ENCODE measurements at places on chromosomes 3 and 15.

DNA sequence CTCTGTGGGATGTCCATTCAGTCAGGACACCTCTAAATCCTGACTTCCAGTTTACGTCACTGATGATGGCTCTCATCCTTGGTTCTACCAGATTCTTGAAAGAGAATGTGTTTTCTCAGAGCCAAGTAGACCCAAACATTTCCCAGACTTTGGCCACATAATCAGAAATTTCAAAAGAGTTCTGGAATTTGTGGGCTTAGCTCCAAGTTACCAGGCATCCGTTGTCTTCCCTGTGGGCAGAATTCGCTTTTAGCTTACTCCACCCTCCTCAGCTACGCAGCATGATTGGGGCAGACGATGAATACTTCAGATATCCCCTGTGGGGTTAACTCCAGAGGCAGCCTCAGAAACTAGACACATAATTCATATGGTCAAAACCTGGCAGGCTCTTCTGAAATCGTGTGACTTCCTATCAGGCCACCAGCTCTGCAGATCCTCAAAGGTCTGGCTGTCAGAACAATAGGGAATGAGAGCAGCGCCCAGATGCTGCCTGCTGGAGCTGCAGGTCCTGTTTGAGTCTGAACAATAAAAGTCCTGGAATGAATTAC lies 30.6 kb downstream of the CRTC3 start:
- DNase-seq = no peak

DNA sequence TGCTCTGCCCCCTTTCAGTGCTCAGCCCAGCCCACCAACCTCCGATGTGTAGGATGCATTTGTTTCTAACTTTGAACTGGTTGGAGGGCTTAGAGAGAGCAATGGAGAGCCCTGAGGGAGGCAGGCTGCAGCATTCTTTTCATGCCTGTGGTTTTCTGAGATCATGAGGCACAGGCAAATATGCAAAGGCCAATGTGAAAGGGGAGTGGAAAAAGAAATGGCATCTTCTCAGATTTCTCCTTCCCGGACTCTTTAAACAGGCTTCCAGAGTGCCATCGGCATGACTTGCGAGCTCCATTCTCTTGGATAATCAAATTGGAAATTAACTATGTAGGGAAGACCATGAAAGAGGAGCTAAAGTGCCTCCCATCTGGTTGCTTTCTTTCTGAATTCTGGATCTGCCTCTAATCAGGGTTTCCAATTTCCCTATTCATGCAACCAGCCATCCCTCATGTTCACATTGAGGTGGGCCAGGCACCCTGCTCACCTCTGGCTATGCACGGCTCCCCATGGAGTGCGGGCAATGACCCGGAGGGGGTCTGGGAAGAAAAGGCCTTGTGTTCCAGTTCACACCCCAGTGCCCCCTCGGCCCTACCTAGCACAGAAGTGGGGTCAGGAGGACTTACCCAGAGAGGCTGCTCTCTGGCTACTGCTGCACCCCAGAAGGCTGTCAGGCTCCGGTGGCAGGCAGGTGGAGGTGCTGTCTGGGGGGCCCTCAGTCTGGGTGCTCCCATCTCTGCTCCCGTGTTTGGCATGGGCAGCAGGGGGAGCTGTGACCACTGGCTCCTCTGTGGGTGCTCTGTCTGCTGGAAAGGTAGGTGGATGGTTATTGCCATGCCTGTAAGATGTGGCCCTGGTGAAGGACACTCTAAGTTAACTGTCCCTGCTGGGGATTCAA lies 16.1 kb downstream of the AMOTL2 start:
- no peak for DNase-seq

GRCh38 chr15:51327081-51327480 lies 11.3 kb downstream of the CYP19A1 start:
- no peak for DNase-seq

DNA sequence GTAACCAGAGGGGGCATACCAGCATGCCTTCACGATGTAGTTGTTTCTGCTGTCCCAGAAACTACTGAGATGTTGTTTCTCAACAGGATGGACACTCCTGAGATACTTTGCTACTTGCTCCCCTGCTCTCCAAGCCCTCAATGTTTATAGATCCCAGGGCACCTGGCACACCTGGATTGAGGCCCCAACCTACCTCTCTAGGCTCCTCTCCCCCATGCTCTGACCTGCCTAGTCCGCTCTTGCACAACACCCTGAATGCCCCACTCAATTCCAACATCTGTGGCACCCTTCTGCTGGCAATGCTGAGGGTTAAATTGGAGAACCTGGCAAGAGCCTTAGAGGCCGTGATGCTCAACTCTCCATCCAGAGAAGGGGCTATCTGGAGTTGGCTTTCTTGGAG lies 42.5 kb upstream of the ANKRD34C start:
- DNase-seq = no peak
